ENCODE measurements at places on chromosomes 5 and 9.
A peak's percentile ranks its signal among the peaks of the same experiment; 100 is the strongest.

DNA sequence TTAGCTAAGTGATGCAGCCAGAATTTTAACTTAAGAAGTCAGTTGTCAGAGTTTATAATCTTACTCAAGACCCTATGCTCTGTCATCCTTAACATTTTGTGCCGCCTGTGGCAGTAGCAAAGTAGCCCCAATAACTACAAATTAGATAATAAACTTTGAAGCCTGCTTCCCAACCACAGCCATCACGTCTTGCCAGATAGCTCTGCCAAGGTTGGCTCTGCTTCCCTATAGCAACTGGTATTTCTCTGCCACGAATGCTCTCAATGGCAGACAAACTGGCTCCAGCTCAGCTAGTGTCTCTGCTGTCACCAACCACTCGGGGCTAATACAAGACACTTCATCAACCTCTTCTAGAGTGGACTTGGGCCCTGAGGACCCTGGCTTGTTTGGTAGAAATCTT, 576.1 kb downstream of the CDH12 start:
- H3K27me3 ChIP-seq, result no peaks in the 10 kb centered on the region
- no peaks in the 10 kb centered on the region for H3K4me1 ChIP-seq
- no peak for DNase-seq

DNA sequence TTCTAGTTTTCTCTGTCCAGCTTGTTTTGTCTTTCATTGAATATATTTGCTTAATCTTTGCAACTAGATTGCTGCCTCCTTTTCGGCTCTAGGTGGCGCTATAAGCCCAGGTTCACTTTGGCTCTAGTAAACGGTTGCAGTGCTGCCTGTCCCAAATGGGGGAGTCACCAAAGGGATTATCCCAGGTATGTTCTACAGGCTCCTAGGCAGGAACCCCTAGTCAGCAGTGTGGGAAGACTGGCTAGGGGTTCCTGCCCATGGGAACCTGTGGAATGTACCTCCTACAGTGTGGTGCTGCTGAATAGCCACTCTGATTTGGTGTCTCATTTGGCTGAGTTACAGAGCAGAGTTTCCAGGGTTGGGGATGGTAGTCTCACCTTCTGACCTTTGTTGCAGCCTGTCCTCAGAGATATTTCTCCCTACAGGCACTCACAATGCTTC, 85.2 kb downstream of the ARSB start:
- H3K4me3 ChIP-seq, result no peak overlapping the region
- DNase-seq, result no peak
- H3K4me1 ChIP-seq, result no peaks in the 10 kb centered on the region
- no peak overlapping the region for H3K27ac ChIP-seq

DNA sequence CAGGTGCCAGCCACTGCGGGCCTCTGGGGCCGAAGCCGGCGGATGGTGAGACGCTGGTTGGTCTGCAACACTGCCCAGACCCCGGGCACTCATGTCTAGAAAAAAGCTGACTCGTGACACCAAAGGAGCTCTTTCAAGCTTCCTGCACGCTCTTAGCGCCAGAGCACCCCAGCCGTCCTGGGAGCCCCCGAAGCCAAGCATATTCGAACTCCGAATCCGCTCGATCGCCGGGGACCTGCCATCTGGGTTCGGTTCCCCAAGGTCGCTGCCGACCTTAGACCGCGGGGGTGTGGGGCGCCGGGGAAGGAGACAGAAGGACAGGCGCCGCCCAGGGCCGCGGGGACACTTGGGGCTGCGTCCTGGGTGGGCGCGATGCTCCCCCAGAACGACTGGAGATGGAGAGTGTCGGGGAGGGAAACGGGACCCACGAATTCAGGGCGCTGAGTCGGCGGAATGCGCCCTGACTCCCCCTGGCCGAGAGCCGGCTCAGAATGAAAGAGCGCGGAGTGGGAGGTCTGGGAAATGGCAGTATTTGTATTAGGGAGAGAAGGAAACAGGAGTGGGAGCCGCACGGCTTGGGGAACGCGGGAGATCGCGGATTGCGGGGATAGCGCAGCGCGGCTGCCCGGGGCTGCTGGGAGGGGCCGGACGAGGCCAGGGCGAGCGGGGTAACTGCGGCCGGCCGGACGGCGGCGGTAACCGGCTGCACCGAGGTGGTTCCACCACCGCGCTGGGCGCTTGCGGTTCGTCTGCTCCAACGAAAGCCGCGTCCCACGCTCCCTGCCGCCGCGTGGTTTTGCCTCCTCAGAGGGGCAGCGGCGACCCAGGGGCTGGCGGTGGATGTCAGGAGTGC, 20.1 kb upstream of the MARCHF6 start:
- H3K36me3 ChIP-seq, result no peaks in the 10 kb centered on the region
- H3K27me3 ChIP-seq, result no peaks in the 10 kb centered on the region
- peaks cover 51% of the 10 kb centered on the region for H3K4me1 ChIP-seq
- peak overlapping the region; percentile 71 for H3K4me3 ChIP-seq

DNA sequence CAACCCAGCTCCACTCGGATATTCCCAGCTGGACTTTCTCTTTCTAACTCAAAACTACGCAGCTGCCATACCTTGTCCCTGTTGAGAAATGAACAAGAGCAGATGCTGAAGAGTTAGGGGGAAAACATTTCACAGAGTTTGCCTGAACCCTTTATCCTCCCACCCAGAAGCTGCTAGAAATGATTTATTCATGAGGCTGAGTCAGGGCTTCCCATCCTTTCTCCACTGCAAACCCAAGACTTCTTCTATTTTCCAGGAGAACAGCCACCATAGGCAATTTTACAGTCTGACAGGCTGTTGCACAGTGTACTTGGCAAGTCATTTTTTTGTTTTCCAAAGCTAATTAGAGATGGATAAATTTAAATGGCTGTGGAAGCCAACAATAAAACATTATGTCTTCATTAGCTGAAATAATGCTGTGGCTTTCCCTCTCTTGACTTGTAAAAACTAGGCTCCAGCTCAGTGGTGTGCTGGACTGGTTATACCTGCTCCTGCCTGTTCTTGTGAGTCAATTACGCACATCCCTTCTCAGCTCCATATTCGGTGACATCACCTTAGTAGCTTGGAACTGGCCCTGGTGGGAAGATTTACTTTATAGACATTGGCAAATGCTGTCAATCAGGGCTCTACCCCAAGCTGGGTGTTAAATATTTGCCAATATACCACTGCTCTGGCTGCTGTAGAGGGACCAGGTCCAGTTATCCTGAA, 71.9 kb downstream of the KIF4B start:
- H3K36me3 ChIP-seq, result no peaks in the 10 kb centered on the region
- H3K27me3 ChIP-seq, result no peaks in the 10 kb centered on the region
- H3K4me3 ChIP-seq, result no peak overlapping the region
- no peaks in the 10 kb centered on the region for H3K4me1 ChIP-seq

GRCh38 chr5:76404223-76405211, 1.4 kb downstream of the IQGAP2 start:
- DNase-seq, result no peak
- H3K36me3 ChIP-seq, result no peaks in the 10 kb centered on the region
- peaks cover 23% of the 10 kb centered on the region for H3K4me1 ChIP-seq
- H3K27ac ChIP-seq, result peak overlapping the region; percentile 94
- H3K4me3 ChIP-seq, result peak overlapping the region; percentile 82

- H3K36me3 ChIP-seq, result no peaks in the 10 kb centered on the region
- peak overlapping the region; percentile 31 for H3K27ac ChIP-seq
- H3K27me3 ChIP-seq, result no peaks in the 10 kb centered on the region
- H3K4me3 ChIP-seq, result no peak overlapping the region
These were observed 10.1 kb downstream of the ATG12 start for GRCh38 chr5:115831163-115831768.

- no peak for DNase-seq
- no peaks in the 10 kb centered on the region for H3K4me1 ChIP-seq
- H3K36me3 ChIP-seq, result no peaks in the 10 kb centered on the region
- H3K27me3 ChIP-seq, result no peaks in the 10 kb centered on the region
These were observed 37.2 kb downstream of the TRIM36 start for GRCh38 chr5:115132465-115132864.

GRCh38 chr5:32311404-32312196, 1.1 kb downstream of the MTMR12 start:
- no peak for DNase-seq
- no peaks in the 10 kb centered on the region for H3K27me3 ChIP-seq
- peak overlapping the region; percentile 87 for H3K27ac ChIP-seq
- peak overlapping the region; percentile 95 for H3K4me3 ChIP-seq

DNA sequence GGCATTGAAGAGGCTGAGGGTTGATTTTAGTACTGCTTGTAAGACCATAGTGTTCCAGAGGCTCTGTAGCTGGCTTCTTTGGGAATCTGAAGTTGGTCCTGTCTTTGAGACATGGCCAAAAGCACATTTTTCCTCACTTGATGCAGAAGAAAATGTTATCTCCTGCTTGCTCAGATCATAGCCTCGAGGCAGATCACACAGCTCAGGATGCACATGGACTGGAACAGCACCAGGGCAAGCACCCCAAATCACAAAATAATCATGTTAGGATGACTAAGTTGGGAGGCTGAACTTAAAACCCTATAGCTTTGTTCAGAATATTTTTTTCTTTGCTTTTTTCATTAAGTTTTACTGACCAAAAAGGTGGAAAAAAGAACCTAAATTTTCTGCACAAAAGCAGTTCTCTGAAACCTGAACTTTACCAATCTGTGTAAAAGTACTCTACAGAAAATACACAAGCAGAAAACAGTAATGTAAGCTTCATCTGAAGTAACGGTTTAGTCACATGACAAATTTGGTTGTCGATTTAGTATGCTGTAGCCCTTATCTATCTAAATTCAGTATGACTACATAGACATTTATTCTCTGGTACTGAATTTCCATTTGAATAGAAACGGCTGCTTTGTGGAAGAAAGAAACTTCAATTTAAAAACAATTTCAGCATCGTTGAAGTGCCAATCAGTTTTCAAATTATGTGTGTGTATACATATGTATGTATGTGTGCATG, 3.4 kb downstream of the KLHL9 start:
- peaks cover 1% of the 10 kb centered on the region for H3K4me1 ChIP-seq
- no peaks in the 10 kb centered on the region for H3K36me3 ChIP-seq
- H3K27ac ChIP-seq, result no peak overlapping the region
- no peaks in the 10 kb centered on the region for H3K27me3 ChIP-seq

DNA sequence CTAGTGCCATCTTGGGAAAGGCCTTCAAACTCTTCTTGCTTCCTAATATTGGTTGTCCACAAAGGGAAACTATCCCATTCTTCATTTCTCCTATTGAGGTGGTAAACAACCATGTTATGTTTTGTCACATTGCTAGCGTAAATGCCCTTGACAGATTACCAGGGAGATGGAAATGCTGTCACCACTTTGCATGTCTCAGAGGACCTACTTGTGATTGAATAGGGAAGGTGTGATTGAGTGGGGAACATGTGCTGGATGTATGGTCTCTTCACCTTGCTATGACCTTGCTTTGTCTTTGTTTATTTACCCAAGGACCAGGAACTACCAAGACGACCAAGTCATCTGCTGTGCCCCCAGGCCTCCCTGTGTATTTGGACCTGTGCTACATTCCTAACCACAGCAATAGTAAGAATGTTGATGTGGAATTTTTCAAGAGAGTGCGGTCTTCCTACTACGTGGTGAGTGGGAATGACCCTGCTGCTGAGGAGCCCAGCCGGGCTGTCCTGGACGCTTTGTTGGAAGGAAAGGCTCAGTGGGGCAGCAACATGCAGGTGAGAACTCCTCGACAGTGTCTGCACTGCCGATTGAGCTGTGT, 96.1 kb downstream of the MAP1B start:
- no peak for DNase-seq
- H3K36me3 ChIP-seq, result no peaks in the 10 kb centered on the region
- no peak overlapping the region for H3K27ac ChIP-seq

DNA sequence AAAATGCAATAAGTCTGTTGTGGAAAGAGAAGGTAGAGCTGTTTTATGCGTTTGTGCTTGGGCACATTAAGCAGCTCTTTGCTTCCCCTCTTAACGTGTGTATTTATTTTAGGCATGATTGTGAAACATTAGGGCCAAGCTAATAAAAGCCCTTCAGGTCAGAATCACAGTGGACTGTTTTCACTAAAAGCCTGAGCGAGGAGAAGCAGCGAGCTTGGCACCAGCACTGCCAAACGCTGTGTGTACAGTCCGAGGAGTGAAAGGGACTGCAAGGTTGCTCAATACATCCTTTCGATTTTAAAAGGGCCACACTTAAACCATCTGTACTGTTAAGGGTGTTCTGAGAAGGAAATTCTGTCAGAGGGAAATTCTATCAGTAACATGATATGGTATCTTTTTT, 107.2 kb upstream of the CKMT2 start:
- H3K36me3 ChIP-seq, result no peaks in the 10 kb centered on the region
- no peak for DNase-seq
- no peak overlapping the region for H3K4me3 ChIP-seq
- peak overlapping the region; percentile 68 for H3K27ac ChIP-seq
- H3K4me1 ChIP-seq, result peaks cover 50% of the 10 kb centered on the region

- H3K27me3 ChIP-seq, result no peaks in the 10 kb centered on the region
- no peak overlapping the region for H3K4me3 ChIP-seq
- H3K4me1 ChIP-seq, result peaks cover 4% of the 10 kb centered on the region
- DNase-seq, result no peak
- peaks cover 19% of the 10 kb centered on the region for H3K36me3 ChIP-seq
These were observed 91.1 kb upstream of the DMRT1 start for GRCh38 chr9:750249-750967.
